ENCODE measurements at places on chromosomes 7 and 10.

- DNase-seq = no peak
Observed at GRCh38 chr7:131480384-131481315, 75.8 kb downstream of the PODXL start.

DNA sequence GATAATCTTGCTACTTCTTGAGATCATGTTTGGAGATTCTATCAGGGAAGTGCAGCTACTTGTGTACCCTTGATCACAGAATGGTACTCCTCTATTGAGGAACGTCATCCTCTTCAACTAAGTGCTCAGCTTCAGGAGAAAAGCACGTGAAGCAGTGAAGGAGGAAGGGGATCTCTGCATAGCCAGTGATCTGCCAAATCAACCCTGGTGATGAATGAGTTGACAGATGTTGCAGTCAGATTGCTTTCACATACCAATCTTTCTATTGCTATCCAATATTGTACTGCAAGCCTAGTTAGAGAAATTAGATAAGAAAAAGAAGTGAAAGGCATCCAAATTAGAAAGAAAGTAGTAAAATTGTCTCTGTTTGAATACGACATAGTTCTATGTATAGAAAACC is 309.4 kb downstream of the TWIST1 start:
- no peak for DNase-seq

GRCh38 chr7:159098424-159098786 is 46.3 kb downstream of the VIPR2 start:
- no peak for DNase-seq

GRCh38 chr7:57256637-57257375 is 124.6 kb upstream of the ZNF479 start:
- no peak for DNase-seq

DNA sequence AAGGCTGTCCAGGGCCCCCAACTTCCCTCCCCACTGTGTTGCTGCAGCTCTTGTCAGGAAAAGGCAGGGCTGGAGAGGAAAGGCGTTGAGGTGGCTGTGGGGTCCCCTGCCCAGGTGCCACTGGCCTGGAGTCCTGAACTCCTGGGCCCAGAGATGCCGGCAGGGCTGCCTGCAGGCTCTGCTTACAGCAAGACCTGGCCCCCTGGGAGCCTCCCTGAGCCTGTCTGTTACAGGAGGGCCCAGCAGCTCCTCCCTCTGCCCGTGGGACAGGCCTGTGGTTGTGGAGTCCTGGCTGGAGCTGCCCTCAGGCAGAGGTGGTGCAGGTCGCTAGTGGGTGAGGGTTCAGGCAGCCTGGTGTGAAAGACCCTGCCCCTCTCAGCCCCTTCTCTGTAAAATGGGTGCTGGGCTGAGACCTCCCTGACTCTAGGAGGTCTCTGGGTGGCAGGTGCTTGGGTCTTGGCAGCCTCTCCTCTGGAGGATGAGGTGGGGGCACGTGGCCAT is 9.9 kb downstream of the ANTXRL start:
- no peak for DNase-seq

DNA sequence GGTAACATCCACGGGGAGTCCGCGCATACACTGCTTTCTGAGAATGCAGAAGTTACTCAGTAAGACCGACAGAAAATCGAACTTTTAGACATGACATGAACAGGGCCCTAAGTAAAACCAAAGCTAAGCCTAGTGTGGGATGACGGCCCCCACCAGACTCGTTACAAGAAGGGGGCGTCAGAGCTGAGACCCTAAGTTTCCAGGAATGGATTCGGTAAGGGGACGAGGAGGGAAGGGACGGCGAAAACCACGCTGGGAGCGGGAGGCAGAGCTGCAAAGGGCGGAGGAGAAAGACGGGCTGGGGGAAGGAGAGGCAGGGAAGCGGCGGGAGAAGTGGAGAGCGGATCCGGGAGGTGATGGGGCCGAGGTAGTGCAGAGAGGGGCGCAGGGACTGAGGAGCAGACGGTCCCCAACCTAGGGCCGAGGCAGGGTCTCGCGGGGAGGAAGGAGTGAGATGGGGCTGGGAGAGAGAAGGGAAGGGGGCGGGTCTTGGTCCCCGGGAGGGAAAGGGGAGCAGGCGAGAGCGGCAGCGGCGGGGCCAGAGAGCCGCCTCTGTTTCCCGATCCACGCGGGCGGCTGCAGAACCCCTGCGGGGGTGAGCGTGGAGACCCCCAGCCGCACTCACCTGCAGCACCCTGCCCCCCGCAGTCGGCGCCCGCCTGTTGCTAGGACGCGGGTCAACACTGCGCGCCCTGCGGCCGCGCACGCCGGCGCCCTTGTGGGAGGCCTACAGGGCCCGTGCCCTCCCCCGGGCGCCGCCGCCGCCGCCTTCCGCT is 513 bp downstream of the ODAD2 start:
- peak; percentile 23 for DNase-seq

DNA sequence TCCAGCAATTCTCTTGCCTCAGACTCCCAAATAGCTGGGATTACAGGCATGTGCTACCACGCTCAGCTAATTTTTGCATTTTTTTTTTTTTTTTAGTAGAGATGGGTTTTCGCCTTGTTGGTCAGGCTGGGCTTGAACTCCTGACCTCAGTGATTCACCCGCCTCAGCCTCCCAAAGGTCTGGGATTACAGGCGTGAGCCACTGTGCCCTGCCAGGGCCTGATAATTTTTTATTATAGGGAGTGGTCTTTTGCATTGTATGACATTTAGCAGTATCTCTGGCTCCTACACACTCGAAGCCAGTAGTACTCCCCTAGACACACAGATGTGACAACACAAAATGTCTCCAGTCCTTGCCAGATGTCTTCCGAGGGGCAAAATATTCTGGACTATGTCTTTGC is 124.0 kb downstream of the DKK1 start:
- no peak for DNase-seq

DNA sequence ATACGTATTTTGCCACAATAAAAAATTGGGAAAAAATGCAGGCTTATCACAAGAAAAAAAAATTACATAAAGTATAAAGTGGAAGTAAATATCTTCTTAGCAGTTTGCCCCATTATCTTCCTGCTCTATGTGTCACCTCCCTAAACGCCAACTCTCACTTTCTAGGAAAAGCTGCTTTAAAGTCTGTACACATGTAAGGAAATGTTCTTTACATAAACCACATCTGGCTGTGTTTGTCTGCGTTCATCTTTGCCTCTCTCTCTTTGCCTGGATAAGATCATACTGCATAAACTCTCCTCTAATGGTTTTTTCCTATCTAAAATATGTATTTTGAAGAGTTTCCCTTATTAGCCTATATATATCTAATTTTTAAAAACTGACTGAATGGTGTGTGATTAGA is 23.0 kb upstream of the UMAD1 start:
- no peak for DNase-seq

GRCh38 chr10:125979976-125980375 is 83.6 kb downstream of the FANK1 start:
- no peak for DNase-seq

GRCh38 chr10:69492746-69493462 is 41.6 kb downstream of the TSPAN15 start:
- DNase-seq = no peak

GRCh38 chr7:106640368-106641141 is 20.4 kb downstream of the CCDC71L start:
- DNase-seq = no peak

- no peak for DNase-seq
Observed at GRCh38 chr7:113371416-113372043, 253.2 kb upstream of the SMIM30 start.

DNA sequence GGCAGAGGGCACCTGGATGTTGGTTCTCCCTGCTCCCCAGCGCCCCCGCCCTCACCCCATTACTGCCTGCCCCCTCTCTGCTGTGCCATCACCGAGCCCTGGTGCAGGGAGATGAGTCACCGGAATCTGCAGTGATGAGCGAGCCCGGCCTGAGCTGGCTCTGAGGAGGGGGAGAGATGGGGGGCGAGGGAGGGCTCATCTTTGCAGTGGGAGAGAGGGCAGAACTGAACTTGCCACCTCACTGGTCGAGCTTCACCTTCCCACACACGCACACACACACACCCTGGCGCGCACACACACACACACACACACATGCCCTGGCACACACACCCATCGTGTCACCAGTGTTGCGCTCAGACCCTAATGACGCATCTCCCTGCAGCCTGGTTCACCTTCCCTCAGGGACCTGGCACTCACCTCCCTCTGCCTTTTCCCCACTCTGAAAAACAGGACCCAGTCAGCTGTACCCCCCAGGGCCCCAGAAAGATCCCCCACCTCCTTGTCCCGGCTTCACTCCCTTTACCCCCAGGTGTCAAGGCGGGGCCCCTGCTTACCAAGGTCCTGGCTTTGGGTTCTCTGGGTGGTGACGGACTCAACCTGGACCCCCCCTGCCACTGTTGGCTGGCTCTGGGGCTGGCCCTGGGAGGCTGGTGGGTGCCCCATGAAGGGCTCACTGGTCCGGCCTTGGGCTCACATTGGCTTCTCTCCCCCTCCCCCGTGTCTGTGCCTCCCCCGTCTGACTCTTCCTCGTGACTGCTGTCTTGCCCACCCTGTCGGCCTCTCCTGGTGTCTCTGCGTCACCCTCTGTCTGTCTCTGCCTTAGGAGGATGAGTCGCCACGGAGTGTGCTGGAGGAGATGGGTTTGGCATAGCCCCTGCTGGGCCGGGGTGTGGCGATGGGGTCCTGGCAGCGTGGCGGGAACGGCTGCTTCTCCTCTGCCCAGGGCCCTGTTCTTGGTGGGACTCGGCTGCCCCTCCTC is 5.4 kb downstream of the VGF start:
- no peak for DNase-seq

DNA sequence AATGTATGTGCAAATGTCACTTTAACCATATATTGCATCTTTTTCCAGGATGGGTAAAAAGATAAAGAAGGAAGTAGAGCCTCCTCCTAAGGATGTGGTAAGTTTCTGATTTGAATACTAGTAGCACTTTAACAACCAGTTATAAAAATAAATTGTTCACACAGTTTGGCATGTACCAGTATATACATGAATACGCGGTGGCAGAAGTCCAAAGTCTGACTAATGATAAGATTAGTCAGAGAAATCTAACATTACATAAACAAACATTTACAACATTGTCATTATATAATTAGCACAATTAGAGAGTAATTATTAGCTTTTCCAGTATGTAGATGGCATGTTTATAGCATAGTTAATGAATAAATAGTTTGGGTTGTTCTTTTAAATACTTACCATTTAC is 4.1 kb downstream of the ARMC3 start:
- DNase-seq = no peak

- no peak for DNase-seq
Observed at GRCh38 chr7:651032-651728, 75.3 kb upstream of the DNAAF5 start.

DNA sequence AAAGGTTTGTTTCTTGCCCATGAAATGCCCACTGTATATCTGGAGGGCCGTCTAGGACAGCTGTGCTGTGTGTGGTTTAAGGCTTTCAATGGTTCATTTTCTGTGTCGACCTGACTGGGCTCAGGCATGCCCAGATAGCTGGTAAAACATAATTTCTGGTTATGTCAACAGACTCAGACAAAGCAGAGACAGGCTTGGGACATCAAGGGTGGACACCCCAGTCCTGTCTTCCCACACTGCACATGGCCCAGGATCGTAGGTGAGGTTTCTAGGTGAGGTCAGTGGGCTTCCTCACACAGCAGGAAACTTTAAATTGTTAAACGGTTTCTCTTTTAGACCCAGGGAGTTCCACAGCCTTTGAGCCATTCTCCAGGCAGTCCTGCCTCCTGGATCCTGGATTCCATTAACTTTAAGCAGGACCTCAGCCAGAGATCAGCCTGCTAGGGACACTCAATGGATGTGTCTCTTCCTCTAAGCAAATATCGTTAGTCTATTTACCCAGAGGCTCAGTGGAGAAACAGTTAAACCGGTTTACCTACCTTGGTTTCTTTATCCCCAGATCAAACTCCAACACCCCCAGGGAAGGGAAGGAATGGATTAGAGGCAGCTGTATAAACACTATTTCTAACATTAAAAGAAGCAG is 66.4 kb downstream of the ST8SIA6 start:
- no peak for DNase-seq

GRCh38 chr10:88642963-88643362 is 21.3 kb upstream of the LIPF start:
- no peak for DNase-seq

DNA sequence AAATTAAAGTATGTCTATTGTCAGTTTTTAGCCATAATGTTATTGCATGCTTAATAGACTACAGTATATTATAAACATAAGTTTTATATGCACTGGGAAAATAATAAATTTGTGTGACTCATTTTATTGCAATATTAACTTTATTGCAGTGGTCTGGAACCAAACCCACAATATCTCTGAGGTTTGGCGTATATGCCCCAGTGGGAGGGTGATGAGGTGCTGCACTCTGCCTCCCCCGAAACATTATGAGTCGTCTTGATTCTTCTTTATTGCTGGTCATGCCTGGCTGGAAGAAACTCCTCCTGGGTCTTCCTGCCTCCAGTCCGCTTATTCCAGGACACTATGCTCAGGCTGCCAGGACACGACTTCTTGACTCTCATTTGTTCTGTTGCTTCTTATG is 88.4 kb downstream of the MTPN start:
- DNase-seq = no peak
